ENCODE measurements at places on chromosomes 13 and 19.
A peak's percentile ranks its signal among the peaks of the same experiment; 100 is the strongest.

DNA sequence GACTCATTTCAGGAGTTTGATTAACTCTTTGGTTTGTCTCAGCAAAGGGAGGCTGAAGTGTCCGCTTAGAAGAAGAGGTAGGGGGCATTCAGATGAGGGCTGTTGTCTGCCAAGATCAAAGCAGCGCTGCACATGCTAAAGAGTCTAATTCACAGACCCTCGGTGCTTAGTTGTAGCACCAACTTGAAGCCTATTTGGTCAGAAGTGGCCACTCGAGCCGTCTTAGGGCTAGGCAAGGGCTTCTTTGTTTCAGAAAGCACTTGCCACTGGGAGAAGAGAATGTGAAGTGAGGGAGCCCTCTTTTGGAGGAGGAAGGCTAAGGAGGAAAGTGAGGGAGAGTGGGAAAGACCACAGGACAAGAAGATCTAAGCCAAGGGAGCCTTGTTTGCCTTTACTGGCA lies 313.4 kb upstream of the TMTC4 start:
- DNase-seq: no peak

- no peak for DNase-seq
Measured at GRCh38 chr13:94128430-94128829, 351.1 kb downstream of the DCT start.

DNA sequence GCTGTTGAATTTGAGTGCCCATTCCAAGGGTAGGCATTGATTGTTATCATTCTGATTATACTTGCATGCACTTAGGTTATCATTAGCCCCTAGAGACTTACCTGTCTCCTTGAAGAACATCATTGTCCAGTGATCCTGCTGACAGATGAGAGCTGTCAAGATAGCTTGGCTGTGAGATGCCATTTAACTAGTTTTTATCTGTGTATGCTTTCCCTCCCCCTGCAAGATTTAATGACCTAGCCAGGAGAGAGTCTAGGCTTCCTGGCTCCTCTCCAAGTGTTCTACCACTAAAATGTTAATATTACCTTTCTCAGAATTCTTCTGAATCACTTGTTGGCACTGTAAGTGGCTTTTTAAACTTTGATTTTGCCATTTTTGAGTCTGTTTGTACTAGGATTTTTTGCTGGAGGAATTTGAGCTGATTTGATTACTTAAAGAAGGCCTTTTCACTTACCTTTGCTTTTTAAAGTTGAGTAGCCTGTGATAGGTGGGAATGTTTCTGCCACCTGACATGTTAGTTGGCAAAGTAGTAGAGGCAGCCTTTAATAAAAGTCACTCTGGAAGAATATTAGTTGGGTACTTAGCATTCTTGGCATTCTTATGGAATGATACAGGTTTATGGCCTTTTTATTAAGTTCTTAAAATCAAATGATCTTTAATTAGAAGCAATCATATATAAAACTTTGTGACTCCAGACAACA lies 41.1 kb downstream of the ARHGAP35 start:
- DNase-seq: no peak

- DNase-seq: no peak
Measured at GRCh38 chr13:22080832-22081231, 410.0 kb downstream of the FGF9 start.

DNA sequence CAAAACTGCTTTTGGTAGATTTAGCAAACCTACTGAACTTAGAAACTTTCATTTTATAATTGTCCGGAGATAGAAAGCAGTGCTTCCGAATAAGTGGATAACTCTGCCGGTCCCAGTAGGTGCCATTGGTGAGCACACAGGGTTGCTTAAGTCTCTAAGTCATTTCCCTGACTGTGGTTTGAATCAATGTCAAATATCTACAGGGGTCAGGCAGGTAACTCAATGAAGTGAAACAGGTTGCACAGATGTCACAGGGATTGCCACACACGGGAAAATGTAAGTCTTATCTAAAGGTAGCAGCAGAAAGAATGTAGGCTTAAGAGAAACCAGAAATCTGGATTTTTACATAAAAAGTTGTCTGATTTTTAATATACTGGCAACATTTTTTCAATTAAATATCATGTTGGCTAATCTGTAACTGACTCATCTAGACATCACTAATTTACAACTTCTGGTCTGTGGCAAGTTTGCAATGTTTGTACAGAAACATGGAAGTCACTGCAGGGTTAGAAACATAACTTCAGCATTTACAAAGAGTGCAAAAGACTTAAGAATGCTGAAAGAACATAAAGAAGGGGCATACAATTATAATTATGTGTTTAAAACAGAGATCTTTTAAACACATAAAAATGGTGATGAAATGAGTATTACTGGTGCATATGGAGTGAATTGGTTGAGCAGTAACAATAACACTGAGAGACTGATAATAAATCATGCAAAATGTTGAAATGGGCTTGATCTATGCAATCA lies 14.3 kb upstream of the LRRC63 start:
- no peak for DNase-seq

DNA sequence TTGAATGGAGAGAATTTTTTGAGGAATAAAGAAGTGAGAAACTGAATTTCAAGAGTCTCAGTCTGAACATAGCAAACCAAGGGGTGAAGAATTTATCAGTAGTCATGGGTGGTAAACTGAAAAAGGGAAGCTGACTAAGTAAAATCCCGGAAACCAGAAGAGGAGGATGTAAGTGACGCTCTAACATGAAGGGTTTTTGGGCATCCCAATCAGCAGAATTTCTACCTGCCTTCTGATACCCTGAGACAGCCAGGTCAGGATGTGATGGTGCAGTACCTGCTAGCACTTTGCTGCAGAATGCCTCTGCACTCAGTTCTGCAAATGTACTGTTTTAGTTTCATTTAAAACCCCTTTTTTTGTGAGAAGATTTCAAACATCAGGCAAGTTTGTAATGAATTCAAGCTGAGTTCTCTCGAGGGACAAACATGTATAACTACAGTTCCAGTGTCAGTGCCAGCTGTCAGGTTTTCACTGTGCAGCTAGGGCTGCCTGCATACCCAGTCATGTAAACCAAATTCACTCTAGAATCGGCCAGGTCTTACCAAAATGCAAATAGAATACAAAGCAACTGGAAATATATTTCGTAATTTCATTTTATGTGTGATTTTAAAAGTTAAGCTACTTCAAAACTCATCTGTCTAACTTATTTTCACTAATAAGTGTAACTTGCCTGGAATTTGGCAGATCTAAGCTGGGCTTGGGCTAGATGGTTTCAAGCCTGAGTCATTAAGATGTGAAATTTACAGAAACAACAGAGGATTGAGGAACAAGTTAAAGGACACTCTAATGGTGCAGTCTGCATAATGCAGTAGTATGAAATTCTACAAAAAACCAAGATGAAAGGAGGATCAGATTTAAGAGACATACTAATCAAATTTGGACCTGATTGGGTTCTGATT lies 13.8 kb downstream of the METTL21C start:
- peak; percentile 24 for DNase-seq

DNA sequence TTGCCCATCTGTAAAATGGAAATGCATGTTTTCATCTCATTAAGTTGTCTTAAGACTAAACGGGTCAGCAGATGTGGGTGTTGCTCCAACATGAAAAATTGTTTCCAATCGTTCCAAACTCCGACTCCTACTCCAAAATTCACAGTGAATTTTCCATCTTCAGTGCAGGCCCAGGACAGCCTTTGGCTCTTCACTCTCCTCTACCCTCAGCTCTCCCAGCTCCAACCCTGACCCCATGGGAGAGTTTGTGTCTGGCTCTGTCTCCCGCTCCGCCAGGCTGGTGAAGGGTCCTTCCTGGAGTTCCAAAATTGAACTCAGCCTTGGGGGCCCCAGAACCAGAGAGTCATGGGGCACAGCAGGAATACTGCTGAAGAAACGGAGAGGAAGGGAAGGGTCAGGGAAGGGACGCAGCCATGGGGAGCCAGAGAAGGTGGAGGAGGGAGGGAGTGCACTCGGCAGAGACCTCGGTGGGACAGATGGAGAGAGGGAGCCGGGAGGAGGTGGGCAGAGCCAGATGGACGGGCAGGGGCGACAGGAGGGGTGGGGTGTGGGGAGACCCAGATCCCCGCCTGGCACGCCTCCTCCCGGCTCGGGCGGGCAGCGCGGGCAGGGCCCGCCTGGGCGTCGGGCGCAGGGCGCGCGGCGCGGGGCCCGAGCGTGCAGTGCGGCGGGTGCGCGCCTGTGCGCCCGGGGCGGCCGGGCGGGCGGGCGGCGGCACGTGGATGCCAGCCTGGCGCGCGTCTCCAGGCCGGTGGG lies 45.6 kb downstream of the CELF5 start:
- DNase-seq: no peak

DNA sequence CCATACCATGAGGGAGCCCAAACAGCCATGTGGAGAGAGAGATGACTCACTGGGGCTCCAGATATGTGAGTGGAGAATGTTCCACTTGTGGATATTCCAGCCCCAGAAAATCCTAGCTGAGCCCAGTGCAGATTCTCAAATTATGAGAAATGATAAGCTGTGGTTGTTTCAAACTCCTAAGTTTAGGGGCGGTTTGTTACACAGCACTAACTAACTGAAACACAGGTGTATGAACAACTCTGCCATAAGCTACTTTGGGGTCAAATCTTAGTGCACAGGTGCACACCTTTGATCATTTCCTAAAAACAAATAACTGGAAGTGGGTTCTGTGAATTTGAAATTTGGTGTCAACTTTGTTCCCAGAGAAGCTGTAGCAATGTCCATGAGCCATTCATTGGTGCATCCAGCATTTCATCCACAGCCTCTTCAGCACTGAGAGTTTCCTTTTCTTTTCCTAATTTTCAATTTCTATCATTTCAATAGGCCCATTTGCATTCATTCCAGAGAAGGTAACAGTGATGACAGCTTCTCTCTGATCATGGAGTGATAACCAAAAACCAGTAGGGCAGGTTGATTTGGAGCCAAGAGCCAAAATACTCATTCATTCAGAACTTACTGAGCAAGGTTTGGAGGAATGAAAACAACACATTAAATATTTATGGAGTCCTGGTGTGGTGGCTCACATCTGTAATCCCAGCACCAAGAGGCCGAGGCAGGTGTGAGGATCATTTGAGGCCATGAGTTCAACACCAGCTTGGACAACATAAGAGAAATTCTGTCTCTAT lies 8.8 kb upstream of the CLPP start:
- DNase-seq: no peak

- no peak for DNase-seq
Measured at GRCh38 chr13:22218797-22219196, 547.9 kb downstream of the FGF9 start.

DNA sequence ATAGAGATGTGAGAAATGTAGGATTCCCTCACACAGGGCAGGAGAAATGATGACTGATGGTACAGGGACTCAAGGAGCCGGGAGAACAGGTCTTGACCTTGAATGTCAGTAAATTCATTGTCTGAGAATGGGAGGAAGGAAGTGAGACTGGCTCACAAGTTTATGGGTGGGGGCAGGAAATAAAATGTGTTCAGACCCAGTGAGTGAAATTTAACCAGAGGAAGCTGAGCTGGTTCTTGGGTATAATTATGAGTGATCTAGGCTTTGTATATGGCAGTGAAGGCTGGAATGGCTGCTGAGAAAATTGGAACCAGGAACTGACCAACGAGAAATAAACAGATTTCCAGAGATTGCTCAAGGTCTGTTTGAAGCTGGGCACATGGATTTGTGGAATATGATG lies 6.3 kb upstream of the IGSF23 start:
- peak; percentile 6 for DNase-seq

DNA sequence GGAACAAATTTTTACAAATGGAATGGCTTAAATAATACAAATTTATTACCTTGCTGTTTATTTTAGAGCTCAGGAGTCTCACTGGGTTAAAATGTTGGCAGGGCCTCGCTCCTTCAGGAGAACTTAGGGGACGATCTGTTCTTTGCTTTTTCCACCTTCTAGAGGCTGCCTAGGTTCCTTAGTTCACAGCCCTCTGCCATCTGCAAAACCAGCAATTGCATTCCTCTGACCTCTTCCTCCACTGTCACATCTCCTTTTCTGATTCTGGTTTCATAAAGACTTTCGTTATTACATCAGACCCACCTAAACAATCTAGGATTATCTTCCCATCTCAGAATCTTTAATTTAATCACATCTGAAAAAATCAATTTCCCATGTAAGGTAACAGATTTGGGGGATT lies 249.6 kb upstream of the SPRY2 start:
- DNase-seq: no peak

DNA sequence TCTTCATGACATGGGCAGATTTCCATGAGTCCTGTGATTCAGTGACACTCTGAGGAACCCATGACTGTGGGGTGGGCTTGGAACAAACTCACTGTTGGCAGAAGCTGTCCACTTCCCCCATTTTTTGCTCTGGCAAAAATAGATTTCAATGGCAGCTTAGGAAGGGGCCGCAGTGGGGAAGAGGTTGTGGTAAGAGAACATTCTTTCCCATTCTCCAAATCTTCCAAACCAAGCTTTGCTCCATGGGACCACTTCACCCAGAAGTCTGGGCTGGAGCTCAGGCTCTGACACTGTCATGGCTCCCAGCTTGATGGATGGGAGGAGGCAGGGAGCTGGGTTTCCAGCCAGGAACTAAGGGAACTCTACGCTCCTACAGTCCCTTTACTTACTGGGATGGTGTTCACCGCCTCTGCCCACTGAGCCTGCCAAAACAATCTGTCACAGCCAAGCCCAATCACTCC lies 24.9 kb upstream of the MEDAG start:
- no peak for DNase-seq

GRCh38 chr13:71624653-71625600 lies 242.1 kb downstream of the DACH1 start:
- DNase-seq: no peak

DNA sequence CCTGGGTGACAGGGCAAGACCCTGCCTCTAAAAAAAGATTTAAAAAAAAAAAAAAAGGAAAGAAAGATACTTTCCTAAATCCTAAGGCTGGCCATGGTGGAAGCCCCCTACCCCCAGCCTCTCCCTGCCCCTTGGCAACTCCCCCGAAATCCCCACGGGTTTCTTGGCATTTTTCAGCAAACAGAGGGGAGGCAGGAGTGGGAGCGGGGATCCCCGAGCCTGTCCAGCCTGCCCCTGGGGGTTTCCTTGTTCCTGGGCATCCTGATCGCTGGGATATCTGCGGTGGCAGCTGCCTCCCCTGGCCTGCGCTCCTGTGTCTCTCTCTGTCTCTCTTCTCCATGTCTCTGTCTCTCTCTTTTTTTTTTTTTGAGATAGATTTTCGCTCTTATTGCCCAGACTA lies 3.4 kb upstream of the EBI3 start:
- DNase-seq: no peak

- no peak for DNase-seq
Measured at GRCh38 chr19:30570194-30570593, 198.0 kb downstream of the ZNF536 start.

DNA sequence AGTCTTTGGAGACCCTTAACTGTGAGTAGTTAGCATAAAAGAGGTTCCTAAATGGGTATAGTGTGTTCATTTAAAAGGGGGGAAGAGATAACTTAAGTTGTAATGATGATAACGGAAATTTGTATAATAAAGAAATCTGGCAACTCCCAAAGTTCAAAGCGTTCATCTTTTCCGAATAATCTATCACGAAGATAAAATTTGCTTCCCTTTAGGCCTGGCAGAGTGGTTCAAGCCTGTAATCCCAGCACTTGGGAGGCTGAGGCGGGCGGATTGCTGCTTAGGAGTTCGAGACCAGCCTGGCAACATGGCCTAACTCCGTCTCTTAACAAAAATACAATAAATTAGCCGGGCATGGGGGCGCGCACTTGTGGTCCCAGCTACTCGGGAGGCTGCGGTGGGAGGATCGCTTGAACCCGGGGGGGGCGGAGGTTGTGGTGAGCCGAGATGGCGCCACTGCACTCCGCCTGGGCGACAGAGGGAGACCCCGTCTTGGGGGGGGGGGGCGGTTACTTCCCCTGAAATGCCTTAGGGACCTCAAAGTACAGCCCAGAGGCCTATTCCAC lies 934 bp downstream of the N4BP2L2 start:
- no peak for DNase-seq

GRCh38 chr19:28319918-28320317 lies 893.0 kb downstream of the UQCRFS1 start:
- DNase-seq: no peak

- no peak for DNase-seq
Measured at GRCh38 chr19:33681081-33681680, 59.4 kb downstream of the CHST8 start.

All from naive B cell (primary cell).